ENCODE measurements at places on chromosomes 1 and 21.

DNA sequence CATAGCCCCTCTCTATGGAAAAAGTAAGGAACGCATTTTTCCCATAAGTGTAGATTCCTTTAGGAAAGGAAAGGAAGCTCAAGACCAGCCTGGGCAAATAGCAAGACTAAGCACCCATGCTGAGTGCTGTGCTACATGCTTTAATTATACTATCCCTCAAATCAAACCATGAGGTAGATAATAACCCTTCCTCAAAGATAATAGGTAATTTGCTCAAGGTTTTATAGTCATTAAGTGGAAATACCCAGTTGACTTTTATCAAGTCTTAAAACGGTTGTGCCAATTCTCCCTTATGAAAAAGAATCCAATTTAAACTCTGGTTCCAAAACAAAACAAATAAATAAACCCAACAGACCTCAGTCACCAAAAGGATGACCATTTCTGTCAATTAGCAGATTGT, 3.4 kb downstream of the KIAA0319L start:
- no peak for DNase-seq

DNA sequence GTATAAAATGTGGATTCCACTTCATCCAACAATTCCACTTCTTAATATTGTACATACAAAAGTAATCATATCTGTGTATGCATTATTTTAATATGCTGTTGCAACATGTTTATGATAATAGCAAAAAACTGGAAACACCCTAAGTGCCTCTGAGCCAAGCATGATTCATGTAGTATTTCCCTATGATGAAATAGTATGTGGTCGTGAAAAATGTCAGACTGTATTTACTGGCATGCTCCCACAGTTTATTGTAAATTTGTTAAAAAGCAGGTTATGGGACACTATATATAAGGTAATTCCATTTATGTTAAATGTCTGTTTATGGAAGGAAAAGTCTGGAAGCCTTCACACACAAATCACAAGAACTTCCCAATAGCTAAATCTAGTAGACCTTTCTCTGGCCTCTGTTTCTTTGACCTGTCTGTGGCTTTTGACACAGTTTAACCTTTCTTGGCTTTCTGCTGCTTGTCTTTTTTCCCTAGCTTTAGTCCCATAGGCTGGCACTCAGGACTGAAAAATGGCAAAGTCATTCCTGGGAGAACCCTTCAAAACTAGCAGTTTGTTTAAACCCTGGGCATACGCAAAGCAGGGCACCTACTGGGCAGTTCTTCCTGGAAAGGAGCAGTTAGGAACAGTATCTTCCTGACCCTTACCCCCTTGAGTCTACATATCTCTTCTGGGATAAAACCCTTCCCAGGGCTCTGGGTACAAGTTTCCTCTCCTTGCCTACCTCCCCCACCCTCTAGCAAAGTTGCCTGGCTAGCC, 65.4 kb upstream of the ARTN start:
- no peak for DNase-seq

DNA sequence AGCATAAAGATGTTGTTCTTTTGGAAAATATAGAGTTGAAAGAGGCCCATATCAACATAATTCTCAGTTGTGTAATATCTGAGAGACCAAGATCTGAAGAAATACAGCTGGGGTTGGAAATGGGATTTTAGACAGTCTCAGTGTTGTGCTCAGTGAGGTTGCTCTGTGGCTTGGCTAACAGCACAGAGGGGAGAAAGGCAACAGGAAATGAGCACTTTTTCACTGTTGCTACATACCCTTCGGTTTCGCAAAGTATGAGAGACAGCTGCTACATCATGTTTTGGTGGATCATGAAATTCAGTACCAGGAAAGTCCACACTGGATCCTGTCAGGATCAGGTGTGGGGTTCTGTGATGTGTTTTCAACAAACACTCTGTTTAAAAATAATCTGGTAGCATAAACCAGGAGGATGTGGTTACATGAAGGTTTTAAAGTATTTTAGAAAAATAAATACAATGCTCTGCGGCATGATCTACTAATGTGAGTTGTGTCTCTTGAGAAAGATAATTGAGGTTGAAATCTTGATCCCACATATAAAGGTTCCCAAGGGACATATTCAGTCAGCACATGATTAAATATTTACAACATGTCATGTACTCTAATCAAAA, 7.0 kb upstream of the GPR88 start:
- peak; percentile 43 for DNase-seq

DNA sequence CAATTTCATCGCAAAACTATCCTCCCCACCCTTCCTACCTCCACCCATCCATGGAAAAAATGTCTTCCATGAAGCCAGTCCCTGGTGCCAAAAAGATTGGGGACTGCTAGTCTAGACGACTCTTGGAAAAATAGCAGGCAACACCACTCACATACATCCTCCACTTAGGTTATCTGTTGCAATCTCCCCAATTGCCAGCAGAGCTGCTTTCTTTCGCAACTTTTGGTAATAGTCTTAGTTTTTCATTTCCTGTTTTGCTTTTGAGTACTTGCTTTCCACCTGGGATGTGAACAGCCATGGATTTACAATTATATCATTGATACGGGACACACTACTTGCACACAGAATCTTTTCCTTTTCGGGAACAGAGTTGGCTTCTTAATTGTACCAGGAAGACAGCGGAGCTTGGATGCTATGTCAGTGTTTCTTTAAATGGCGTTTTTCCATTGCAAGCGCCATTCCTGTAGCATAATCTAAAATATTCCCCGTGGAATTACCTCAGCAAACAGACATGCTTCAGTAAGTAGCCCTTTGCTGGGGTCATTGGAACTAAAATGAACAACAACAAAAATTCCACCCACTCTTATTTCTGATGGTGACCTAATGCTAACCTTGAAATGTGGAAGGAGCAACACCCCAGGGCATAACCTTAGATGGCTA, 183.3 kb upstream of the ADGRL2 start:
- no peak for DNase-seq

DNA sequence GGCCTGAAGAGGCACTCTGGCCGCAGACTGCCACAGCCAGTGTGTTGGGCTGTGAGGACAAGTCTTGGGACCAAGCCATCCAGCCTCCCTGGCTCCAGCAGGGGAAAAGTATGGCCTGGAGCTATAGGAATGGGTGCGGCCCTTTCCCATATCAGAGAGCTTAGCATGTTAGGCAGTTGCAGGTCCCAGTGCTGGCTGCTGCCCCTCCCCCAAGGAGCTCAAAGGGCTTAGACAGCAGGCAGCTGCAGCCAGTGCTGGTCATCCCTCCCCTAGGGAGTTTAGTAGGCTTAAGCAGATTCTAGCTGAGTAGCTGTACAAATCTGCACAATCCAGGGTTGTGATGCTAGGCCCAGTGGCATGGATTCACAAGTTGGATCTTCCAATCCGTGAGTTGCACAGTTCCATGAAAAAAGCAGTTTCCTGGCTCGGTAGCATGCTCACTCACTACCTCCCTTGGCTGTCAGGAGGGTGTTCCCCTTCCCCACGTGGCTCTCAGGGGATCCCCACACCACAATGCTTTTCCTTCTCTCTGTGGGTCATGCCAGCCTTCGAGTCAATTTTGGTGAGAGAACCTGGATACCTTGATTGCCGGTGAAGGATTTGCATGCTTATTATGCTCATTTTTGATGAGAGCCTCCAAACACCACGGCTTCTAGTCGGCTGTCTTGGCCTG, 1490.8 kb downstream of the BRINP3 start:
- DNase-seq = no peak

DNA sequence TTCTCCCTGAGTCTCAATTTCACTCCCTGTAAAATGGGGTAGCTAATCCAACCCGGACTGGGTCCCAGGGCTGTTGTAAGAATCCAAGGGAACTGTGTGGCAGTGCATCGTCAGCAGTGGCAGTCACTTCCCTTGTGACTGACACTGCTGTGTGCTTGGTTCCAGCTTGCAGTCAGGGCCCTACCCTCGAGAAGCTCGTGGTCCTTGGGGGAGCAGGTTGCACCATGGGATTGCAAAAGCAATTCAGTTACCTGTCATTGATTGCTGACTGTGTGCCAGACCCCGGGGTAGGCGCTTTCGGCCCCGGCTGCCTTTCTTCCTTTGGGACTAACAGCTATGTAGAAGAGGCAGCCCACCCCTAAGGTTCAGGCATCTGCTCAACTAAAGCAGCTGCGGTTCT, 2.9 kb downstream of the PTPRF start:
- DNase-seq = no peak

DNA sequence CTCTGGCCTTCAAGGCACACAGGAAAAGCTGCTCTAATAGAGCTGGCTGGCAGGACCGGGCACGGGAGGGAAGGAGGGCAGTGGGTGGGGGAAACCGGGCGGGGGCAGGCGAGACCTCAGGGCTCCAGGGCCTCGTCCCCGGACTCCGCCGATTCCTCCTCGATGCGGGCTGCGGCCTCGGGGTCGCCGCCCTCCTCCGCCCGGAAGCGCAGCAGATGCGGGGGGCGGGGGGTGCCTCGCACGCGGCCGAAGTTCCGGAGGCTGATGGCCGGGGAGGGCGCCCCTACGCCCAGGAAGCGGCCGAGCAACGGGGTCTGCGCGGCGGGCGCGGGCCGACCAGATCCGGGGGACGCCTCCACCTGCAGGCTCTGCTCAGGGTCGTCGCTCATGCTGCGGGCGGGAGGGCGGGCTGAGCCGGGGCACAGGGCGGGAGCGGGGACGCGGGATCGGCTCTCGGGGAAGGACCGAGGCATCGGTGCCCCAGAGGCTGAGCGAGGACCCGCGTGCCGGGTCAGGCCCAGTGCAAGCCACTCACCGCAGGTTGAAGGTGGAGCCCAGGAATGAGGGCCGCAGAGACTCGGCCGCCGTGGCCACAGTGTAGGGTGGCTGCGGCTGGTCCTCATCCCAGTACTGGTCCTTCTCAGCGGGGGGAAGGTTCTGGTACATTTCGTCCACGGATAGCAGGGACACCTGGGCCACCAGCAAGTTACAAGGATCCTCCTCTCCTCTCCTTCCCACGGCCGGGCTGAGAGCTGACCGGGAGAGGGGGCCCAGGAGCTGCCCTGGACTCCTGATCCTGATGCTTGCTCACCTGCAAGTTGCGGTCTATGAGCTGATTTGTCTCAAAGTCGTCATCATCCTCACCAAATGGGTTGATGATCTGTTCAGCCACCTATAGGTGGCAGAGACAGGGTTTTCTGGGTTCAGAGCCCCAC, 3.6 kb downstream of the BEST4 start:
- peak; percentile 60 for DNase-seq

DNA sequence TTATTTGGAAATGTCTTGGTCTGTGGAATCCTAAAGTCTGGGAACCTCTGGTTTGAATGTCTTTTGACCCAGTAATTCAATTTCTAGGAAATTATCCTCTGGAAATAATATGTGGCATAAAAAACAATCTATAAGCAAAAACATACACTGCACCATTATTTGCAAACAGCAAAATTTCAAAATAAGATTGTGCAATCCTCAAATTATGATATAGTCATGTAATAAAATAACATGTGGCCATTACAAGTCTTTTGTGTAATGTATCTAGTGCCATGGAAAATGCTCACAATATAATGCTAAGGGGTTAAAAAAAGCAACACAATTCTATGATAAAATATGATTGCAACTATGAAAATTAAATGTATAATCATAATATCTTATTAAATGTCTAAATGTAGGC, 312.9 kb upstream of the RUNX1 start:
- no peak for DNase-seq

DNA sequence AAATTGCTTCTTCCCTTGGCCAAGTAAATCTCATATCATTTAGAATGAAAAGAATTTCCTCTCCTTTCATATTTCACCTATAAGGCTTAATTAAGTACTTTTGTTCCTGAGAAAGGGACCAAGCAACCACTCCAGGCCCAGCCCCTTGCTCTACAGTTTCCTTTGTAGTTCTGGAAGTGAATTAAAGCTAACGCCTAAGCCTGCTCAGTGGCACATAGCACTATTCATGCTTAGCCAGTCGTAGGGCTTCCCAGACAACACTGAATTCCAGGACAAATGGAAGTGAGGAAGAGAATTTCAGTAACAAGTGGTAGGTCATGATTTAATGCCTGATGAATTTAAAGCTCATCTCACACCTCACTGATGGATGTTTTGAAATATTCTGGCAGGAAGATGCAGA, 73.3 kb downstream of the RPAP2 start:
- DNase-seq = no peak

DNA sequence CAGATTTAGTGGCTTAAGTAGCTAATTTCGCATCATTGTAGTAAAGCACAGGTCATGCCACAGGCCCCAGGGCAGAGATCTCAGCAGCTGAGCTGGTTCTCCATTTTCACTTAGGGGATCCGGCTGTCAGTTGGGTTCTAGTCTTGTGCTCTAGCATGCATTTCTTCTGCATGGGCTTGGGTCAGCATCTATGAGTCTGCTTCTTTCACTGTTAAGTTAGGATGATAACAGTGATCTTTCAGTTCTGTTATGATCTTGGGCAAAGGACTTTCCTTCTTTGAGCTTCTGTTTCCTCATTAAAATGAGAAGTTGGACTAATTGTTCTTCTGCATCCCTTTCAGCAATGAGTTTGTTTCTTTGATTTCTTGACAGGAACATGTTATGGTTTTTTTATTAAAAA, 123.6 kb upstream of the DNAH14 start:
- no peak for DNase-seq

DNA sequence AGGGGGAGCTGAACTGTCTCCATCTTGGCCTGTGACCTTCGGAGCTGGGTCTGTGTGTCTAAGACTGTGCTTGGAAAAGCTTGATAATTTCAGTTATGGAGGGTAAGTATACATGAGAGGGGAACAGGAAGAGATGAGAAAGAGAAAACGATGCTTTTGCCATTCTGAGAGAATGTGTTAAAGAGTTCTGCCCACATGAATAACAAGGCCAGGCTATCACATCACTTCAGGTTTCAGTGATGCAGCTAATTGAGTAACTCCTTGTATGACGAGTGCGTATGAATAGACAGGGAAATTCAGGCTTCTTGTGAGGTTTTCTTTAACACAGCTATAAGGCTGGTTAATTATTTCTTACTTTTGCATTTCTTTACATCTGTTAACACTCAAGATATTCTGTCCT, 81.0 kb downstream of the PLPPR5 start:
- no peak for DNase-seq

GRCh38 chr21:38761531-38761930, 44.2 kb upstream of the ETS2 start:
- DNase-seq = no peak

- no peak for DNase-seq
These were observed 40.0 kb downstream of the GADD45A start for GRCh38 chr1:67724928-67725560.

- no peak for DNase-seq
These were observed 451.7 kb downstream of the SIPA1L2 start for GRCh38 chr1:232178191-232178590.

GRCh38 chr21:32413015-32413504, 554 bp downstream of the EVA1C start:
- DNase-seq = no peak

DNA sequence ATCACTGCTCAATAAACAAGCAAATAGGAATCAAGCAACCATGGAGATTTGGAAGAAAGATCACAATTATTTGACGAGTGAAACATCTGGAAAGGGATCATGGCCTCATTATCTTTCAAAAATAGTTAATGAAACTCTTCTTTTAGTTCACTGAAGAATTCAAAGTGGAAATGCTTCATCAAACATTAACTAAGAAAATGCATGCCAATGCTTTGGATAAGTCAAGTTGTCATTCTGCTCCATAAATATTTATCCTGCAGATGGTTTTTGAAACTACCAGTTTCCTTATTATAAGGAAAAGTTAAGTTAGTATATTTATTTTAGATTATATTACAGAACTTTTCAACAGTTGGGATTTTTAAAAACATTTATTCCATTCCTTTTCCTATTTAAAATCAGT, 206.5 kb upstream of the ADGRL2 start:
- no peak for DNase-seq
